ENCODE measurements at places on chromosomes 13 and 19.
A peak's percentile ranks its signal among the peaks of the same experiment; 100 is the strongest.

GRCh38 chr13:28531077-28531844, 36.3 kb upstream of the FLT1 start:
- DNase-seq, result no peak

DNA sequence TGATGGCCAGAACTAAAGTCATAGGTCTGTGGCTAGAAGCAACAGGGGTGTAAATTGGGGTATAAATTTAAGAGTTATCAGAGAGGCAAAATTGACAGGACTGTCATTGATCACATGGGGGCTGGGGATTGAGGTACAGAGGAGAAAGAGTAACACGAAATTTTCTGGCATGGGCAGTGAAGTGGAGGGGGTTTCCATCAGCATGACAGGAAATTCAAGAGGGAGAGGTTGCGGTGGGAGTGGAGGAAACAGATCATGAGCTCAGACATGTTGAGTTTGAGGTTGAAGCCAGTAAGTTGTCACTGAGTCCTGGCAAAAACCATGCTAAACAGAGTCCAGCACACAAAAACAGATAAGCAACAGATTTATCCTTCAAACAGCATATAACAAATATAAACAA, 192.1 kb upstream of the TSC22D1 start:
- DNase-seq, result peak; percentile 6

- no peak for DNase-seq
Observed at GRCh38 chr13:58882516-58882915, 1251.0 kb downstream of the PCDH17 start.

GRCh38 chr13:78258304-78258703, 339.7 kb upstream of the EDNRB start:
- DNase-seq, result no peak

DNA sequence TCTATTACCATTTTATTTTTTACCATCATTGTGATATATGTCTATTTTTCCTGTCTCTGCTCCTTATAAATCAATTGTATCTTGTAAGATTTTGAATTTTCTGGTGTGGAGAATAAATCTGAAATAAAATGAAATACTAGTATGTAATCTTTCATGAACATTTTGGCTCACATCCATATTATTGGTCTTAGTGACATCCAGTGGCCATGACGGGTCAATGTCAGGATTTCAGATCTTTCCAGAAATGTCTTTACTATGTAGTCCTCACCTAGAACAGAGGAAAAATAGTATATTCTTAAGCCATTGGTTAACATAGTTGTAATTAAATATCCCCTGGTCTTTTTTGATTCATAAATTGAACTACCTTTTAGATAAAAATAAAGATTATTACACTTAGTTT, 109.8 kb upstream of the GPC6 start:
- no peak for DNase-seq

- DNase-seq, result no peak
Observed at GRCh38 chr13:106432636-106433035, 102.8 kb downstream of the EFNB2 start.

GRCh38 chr13:93231867-93232266, 5.3 kb downstream of the GPC6 start:
- DNase-seq, result no peak

GRCh38 chr13:75255147-75255546, 226.8 kb downstream of the TBC1D4 start:
- DNase-seq, result no peak

DNA sequence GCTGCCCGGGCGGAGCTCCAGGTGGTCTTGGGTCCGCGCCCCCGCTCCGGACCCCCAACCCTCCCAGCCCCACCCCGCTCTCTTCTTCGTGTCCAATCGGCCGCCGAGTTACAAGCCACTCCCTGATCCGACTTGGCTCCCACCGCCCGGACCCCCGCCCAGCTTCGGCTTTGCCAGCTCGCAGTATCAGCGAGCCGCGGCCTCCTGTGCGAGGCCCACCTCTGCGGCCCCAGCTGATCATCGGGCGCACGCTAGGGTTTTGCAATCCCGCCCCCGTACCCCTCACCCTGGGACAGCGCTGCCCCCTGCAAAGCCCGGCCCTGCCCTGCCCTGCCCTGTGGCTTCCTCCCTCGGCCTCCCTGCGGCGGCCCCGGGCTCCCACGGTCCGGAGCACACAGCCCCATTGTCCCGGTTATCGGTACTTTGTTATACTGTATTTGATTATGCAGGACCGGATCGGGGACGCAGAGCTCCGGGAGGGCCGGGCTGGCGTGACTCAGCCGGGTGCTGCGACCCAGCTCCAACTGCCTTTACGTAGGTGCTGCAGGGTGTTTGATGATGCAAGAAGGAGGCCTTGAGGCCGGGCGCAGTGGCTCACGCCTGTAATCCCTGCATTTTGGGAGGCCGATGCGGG, 598 bp upstream of the LPAR2 start:
- no peak for DNase-seq

- DNase-seq, result peak; percentile 86
Observed at GRCh38 chr19:2474232-2475017, 1.5 kb upstream of the GADD45B start.

GRCh38 chr13:95643936-95644598, 439 bp downstream of the DZIP1 start:
- DNase-seq, result no peak

GRCh38 chr19:36401475-36401874, 17.0 kb downstream of the ZFP82 start:
- DNase-seq, result no peak

GRCh38 chr19:50713556-50714236, 5.9 kb downstream of the SHANK1 start:
- DNase-seq, result no peak

GRCh38 chr13:52845766-52846566, 2.5 kb downstream of the PCDH8 start:
- DNase-seq, result peak; percentile 23

- no peak for DNase-seq
Observed at GRCh38 chr19:35438096-35438495, 10.0 kb upstream of the FFAR2 start.

DNA sequence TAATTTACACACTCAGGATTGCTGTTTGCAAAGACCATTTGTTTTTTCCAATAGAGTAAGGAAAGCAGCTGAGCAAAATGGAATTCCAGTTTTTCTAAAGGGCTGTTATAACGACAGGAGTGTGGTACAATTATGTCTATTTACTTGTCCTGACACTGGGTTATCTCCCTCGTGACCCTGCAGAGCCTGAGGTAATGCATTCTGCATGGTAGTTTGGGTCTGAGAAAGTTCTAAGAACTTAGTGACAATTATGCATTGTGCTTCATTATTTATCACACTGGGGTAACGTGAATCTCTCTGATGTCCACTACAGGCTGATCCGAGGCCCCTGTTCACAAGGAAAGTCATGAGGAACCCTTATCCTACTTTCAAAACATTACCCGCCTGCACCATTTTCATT, 50.7 kb upstream of the EDNRB start:
- no peak for DNase-seq

- DNase-seq, result no peak
Observed at GRCh38 chr19:35715355-35715809, 2.4 kb upstream of the KMT2B start.

DNA sequence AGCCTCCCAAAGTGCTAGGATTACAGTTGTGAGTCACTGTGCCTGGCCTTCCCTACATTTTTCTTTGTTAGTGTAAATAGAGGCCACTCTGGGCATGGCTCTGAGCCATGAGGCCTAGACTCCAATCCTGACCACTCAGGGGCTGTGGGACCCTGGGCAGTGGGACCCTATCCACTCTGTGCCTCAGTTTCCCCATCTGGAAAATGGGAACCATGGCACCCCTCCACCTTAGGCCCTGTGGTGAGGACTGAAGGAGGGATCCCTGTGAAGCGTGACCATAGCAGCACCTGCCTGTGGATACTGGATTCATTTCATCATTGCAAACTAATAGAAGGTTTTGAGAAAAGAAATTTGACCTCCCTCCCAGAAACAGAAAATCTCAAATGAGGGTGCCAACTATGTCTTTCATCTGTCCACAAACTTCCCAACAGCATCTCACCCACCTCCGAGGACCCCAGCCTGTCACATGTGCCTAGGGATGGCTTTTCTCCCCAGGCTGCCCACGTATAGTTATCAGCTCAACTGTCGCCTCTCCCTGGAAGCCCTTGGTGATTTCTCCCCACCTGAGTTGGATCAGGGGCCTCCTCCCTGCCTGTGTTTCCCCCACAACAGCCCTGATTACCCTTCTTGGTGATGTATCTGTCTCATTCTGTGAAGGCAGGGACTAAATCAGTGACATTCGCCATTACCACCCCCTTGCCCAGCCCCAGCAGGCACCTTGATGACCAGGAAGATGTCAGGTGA, 5.6 kb downstream of the ANGPTL8 start:
- DNase-seq, result no peak

- DNase-seq, result no peak
Observed at GRCh38 chr13:97379386-97379785, 54.6 kb upstream of the RAP2A start.

GRCh38 chr19:52716522-52716921, 18.3 kb downstream of the ZNF611 start:
- DNase-seq, result no peak

GRCh38 chr19:535017-535835, 3.7 kb downstream of the CDC34 start:
- DNase-seq, result no peak

GRCh38 chr19:32519023-32519422, 62.0 kb upstream of the PDCD5 start:
- DNase-seq, result no peak

DNA sequence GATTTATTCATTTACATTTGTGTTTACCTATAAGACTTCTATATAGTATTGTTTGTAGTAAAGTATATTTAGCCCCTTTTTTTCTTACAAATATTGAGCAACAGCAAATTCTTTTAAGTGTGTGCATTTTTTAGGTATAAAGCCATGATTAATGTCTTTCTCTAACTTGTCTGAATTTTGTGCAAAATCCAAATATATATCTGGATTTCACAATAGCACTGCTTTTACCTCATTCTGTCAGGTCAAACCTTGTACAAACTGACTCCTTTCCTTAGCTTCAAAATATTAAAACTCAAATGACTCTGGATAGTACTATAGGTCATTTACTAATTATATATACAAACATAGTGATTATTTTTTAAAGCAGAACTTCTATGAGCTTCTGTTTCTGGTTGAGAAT, 563.0 kb upstream of the SPRY2 start:
- no peak for DNase-seq

DNA sequence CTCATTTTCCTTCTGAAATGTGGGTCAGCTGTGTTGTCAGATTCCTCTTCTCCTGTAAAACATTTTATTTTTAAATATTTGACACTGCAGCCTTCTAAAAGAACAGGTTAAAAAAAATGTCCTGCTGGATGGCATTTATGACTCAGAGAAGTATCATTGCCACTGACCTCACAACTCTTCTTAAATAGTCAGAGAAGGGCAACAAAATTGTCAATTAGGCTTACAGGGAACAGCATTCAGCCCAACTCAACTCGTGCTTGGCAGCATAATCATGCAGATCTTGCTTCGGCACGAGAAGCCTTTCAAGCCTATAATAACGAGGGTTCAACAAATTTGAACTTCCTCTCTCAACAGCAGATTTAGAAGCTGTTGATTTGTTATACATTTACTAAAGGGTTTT, 296.7 kb upstream of the DACH1 start:
- no peak for DNase-seq

DNA sequence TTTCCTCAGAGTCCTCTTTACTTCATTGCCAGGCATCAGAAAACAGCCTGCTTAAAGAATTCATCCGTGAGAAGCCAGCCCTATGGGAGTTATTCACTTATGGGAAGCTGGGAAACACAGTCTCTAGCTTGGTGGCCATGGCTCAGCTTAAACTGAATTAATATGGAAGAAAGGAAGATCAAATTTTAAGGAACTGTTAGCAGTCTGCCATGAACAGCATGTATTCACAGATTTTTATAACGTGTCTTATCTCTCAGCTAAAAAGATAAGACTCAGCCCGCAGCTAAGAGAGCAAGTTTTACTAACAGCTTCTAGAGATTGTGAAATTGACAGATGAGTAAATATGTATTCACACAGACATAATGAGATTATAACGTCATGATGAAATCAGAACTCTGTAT, 253.7 kb upstream of the RXFP2 start:
- no peak for DNase-seq

DNA sequence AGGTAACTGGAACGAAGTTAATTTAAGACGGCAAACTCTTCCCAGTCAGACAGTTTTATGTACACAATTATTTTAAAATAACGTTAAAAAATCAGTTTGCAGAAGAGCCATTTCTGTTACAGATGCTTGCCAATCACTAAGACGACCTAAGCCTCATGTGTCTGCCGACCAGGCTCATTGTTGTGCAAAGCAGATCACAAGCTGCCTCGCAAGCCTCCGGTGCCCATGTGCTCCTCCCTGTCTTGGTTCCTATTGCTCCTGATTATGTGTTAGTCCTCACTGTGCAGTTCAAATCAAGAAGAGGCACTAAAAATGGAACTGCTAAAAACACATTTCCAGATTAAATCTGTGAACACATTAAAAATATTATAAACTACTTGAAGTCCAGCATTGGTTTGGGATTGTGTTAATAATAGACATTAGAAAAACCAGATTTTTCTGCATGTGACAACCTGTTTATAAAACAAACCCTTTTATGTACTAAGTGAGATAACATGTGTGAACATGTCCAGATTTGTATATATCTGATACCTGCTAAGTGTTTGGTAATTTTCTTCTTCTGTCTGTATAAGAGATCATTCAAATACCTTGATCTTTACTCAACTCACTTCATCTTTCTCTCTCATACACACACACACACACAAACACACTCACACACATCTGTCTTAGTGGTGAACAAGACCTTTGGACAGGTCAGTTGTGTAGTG, 81.9 kb upstream of the SLC15A1 start:
- no peak for DNase-seq

DNA sequence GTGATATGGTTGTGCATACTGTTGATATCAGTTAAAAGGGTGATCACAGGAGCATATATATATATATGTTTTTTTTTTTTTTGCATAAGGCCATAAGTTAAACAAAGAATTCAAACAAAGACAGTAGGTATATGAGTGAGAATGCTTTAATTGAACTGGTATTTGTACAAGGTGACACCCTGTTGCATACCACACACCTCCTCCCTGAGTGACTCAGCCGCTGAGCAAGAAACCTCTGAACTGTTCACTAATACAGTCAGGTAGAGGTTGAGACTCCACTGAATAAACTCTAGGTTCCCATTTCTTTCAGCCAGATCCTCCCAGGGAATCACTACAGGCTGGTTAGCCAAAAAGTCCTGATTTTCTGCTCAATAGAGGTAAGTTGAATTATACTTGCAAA, at the start of gene SCEL:
TSS of gene SCEL (plus strand) at position 259 of the 400 bp plus-strand sequence. CDS start 20,170 bp downstream, outside the sequence.
- no peak for DNase-seq

DNA sequence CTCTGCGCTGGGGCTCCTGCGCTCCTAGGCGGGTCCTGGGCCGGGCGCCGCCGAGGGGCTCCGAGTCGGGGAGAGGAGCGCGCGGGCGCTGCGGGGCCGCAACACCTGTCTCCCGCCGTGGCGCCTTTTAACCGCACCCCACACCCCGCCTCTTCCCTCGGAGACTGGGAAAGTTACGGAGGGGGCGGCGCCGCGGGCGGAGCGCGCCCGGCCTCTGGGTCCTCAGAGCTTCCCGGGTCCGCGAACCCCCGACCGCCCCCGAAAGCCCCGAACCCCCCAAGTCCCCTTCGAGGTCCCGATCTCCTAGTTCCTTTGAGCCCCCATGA, at the start of gene GJB2:
TSS of gene GJB2 (minus strand) at position 103 of the 326 bp plus-strand sequence. CDS start 3,357 bp downstream, outside the sequence.
- DNase-seq, result no peak

Measured in activated CD4-positive, alpha-beta T cell treated with anti-CD3 and anti-CD28 coated beads for 24 hours (primary cell).